ENCODE measurements at places on chromosomes 3 and 15.

DNA sequence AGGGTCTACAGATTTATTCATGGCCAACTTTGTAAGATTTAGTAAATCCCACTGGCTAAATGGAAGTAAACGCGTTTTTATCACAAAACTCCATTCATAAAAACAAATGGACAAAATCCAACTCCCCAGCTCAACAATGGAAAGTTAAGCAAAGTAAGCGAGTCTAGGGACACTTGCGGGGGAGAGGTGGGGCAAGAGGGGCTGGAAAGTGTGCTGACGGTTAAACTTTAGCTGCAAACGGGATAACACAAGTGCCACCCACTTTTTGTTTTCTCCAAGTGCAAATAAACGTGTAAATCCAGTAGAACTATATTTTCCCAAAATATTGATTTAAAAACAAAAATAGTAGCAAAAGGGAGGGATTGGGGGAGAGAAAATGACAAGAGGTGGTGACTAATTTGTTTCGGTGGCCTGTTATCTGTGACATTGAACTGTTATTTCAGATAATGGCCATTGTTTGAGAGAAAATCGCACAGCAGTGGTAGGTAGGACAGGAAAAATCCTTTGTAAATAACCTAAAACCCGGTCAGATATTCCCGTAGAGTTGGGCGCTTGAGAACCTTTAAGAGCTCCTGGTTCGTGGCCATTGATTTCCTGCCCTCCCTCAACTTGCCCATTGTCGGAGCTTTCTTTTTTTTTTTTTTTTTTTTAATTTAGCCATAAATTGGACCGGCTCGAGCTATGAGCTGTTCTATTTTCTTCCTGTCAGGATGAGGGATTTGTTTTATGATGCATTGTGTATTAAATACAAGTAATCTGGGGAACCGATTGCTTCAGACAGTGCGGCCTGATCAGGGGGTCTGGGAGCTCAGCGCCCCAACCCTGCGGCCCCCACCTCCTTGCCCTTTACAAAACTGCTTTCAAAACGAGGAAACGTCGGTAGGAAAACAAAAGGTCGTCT lies 514.8 kb downstream of the MECOM start:
- DNase-seq, result no peak

GRCh38 chr3:9247361-9247940 lies 2.0 kb downstream of the SRGAP3 start:
- DNase-seq, result no peak

GRCh38 chr3:17290894-17291293 lies 406.1 kb downstream of the PLCL2 start:
- no peak for DNase-seq

DNA sequence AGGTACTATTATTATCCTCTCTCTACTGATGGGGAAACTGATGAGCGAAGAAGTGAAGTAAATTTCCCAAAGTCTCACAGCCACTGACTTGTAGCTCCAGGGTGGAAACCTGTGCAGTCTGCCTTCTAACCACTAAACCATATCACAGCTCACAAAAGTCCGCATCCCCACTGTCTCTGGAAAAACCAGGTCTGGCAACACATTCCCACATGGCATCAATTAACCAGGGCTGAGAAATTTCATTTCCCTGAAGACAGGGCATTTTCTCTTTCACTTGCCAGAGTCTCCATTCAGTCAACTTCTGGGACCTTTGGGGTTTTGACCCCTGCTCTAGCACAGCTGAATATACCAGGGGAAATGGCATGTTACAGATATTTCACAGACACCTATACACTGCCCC lies 26.5 kb downstream of the FBXO40 start:
- no peak for DNase-seq

- no peak for DNase-seq
Measured at GRCh38 chr3:14810801-14811661, 7.7 kb upstream of the FGD5 start.
